ENCODE measurements at places on chromosomes 4 and X. TPM values are rescaled to one million over a fixed set of nuclear protein-coding genes. Genes with fewer than 3 reads are reported as not detected.

DNA sequence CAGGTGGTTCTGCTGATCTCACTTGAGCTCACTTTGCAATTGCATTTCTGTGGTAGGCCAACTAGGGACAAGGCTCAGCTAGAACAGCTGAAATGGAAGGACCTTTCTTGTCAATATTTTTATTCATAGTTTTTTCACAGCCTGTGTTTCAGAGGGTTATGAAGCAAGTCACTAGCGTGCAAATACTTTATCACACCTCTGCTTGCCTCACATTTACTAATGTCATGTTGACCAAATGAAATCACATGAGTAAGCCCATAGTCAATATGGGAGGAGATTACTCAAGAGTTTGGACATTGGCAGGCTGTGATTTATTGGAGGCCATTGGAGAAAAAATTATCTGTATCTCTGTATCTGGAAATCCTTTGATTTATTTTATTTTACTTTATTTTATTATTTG is 628.3 kb upstream of the EPHA5 start:
- no peak for DNase-seq

DNA sequence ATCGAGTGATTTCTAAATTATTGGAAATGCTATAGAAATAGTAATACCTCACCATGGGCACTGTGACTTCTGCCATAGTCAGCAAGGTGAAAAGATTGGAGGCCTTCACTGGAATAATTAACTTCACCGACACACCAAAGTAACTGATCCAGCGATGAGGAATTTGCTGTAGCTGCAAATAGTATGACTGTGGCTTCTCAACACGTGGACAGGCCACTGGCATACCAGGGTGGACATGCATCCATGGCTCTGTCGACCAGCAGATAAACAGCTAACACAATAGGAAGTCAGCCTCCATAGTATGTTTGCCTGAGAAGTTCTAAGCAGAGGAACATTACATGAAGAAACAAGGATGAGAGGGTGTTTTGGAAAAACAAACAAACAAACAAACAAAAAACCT is 10.9 kb upstream of the FAT4 start:
- DNase-seq = no peak

NR3C2 gene
- total RNA-seq = 24.7 TPM

IQSEC2 gene
- total RNA-seq = 10.5 TPM
